Activated CD4-positive, alpha-beta T cell treated with anti-CD3 and anti-CD28 coated beads, Interleukin-2, amount 50 U/mL, for 48 hours (primary cell): ENCODE measurements at places on chromosomes 1 and 21.

DNA sequence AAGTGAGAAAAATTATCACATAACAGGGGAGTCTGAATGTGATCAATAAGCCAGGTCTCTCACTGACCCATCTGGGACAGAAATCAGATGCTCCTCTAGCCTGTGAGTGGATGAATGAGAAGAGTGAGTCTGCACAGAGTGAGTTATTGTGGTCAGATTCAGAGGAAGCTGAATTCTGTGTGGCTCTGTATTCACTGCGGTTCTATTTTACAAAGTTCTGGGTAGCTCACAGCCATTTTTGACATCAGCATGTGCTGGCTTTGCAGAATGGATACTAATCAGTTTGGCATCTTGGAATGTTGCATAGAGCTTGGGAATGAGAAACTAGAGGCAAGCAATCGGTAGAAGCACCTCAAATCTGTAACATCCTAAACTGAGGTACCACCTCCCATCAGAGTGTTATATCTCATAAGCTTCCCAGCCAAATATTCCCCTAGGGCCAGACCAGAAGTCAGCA is 3.8 kb downstream of the COLGALT2 start:
- DNase-seq = no peak

DNA sequence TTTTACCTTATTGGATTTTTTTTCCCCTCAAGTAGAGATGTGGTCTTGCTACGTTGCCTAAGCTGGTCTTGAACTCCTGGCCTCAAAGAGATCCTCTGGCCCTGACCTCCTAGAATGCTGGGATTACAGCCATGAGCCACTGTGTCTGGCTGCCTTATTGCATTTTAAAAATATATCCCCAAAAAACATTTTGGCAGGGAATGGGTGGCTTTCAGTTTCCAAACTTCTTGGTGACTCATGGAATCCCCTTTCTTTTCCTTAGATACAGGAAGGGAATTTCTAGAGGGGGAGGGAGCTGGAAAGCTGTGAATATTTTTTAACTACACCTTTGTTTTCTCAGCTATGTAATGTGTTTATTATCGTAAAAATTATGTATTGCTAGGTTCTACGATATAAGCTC is 73.3 kb downstream of the SNRPE start:
- DNase-seq = no peak

- no peak for DNase-seq
Observed at GRCh38 chr1:220451532-220451931, 76.4 kb upstream of the MARK1 start.

- DNase-seq = no peak
Observed at GRCh38 chr1:236907205-236907604, 97.0 kb downstream of the MT1HL1 start.

- DNase-seq = no peak
Observed at GRCh38 chr1:40692429-40692895, 958 bp downstream of the NFYC start.

DNA sequence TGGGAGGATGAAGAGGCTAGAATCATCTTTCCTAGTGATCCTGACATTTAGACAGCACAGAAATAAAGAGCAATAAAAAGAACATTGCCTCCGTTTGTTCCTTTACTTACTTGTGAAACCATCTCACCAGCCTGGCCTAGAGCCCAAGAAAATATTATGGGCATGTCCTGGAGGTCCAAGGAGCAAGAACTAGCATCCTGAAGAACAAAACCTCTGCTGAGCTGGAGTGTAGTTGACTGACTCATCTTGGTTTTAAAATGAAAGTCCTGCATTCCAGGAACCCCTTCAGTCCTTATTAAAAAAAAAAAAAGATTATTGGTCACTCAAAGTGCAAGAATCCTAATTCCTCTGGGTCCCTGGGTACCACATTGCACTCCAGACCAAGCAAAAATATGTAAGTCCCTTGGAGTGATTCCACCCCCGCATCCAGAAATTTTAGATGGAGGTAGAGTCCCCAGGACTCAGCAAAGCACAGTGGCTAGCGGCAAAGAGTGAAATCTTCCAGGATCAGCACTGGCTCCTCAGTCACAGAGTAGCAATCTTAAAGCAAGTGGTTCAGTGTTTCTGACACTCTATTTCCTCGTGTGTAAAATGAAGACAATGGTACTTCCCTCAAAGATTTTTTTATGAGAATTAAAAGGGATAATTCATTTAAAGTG is 7.0 kb downstream of the SMCP start:
- DNase-seq = no peak

DNA sequence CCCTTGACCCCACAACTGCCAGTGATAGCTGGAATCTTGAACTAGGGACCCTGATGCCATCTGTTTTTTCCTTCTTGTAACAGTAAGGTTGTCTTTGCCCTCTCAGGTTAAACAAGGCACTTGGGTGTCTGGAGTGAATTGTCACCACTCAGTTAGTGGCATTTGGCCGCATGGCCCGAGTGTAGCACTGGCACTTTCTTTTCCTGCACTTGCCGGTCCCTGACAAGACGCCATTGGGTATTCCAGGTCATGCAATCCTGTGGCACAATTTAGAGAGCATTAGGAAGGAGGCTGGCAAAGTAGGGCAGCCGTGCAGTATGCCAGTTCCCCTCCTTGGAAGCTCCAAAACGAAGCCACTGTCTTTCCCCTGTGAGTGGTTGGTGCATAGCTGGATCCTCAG is 70.8 kb downstream of the MRPS6 start:
- no peak for DNase-seq

GRCh38 chr1:5343256-5344020 is 648.8 kb downstream of the NPHP4 start:
- DNase-seq = no peak

- DNase-seq = no peak
Observed at GRCh38 chr21:38802050-38803026, 3.4 kb upstream of the ETS2 start.

DNA sequence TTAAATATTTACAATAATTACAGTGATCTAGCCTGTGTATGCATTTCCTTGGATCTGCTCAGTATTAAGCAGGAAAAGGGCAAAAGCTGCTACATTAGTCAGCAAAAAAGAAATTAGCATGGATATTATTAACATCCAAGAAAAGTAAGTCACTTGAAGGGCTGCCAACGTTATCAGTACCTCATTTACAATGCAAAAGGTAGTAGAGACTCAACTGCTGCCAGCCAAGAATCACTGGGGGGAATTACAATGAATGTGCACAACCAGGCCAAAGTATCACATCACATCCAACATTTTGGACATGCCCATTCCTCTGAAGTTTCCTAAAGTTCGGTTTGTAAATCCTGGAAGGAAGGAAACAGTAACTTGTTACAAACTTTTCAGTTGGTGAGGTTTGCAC is 1.9 kb downstream of the CNN3 start:
- no peak for DNase-seq

DNA sequence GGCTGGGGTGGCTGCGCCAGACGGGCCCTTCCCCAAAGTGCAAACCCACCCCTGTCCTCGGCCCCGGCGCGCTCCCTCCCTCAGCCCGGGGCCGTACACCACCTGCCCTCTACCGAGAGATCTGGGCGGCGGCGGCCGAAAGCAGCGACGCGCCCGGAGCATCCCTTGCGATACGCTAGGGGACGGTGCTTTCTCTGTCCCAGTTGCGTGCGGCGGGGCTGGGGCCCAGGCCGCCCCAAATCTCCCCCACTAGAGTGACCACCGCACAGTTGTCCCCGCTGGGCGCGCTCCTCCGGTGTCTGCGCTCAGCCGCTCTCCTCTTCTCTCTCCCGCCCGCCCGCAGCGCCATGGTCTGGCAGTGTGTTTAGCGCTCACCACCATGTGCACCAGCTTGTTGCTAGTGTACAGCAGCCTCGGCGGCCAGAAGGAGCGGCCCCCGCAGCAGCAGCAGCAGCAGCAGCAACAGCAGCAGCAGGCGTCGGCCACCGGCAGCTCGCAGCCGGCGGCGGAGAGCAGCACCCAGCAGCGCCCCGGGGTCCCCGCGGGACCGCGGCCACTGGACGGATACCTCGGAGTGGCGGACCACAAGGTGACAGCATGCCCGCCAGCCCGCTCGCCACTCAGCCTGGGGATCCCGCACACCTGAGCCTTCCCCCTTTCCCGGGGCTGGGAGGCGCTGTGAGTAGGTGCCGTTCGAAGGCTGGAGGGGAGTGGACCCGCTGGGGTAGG is 1.0 kb downstream of the ST6GALNAC5 start:
- DNase-seq = peak; percentile 26

DNA sequence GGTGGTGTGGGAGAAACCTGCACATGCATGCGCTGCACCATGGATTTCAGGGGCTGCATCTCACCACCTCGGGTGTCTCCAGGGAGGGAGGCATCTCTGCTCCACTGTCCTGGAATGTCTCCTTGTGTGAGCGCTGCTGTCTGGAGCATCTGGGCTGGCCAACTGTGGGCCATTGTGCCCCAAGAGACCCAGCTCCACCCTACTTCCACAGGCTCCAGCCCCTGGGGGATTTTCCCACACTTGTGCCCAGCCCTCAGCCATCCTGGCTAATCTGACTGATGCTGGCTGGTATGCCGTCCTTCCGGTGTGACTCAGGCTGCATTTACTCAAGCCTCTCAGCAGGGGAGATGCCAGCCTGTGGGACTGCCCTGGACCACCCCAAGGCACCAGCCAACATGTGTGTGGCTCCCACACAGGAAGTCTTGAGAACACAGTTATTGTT is 62.0 kb downstream of the TRIM11 start:
- DNase-seq = no peak

DNA sequence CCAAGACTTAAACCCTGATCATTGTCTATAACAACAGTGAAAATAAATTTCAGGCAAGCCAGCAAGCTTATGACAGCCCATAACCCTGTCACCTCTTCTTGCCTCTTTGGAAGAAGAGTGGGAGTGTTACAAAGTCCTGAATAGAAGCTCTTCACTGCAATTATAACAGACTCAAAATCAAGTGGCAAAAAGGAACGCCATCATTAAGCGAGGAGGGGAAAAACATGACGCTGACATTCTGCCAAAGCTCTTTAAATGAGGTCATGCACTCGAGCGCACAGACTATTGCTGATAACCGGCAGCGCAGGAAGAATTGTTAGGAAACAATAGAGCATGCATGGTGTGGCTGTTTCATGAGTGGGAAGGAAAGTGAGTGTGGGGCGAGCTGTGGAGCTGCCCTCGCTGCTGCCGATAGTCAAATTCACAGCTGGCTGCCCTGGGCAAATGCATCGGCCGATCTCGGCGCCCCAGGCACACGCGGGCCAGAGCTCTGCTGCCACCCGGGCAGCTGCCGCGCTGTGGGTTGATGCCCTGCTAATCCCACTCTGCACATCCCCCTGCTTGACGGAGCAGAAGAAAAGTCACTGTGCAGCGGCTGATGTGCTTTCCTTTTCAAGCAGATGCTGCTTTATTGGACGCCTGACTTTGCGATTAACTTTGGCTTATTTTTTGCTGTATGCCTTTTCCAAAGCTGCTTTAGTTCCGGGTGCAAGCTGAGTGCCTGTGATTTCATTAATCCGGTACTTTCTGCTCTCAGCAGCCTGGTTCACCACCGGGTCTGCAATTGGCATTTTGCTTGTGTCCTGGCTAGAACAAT is 102.4 kb upstream of the ST6GALNAC5 start:
- no peak for DNase-seq

GRCh38 chr1:226569879-226570547 is 21.4 kb downstream of the STUM start:
- peak; percentile 20 for DNase-seq

GRCh38 chr1:27203946-27204345 is 30.5 kb upstream of the WDTC1 start:
- no peak for DNase-seq

DNA sequence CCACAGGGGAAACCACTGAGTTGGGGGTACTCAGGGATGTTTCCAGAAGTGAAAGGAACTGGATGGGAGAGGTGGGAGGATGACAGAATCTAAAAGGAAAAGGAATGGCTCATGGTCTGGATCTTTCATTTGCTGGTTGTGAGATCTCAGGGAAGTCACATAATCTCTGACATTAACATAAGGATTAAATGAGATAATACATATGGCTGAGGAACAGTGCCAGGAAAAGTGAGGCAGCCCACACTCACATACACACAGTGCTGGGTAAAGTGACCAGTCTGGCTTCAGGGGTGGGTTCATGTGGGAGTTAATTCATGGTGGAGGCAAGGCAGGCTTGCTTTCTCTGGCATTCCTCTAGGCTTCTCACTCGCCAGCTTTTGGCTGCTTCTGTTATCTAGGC is 3.9 kb upstream of the PTCH2 start:
- DNase-seq = no peak

DNA sequence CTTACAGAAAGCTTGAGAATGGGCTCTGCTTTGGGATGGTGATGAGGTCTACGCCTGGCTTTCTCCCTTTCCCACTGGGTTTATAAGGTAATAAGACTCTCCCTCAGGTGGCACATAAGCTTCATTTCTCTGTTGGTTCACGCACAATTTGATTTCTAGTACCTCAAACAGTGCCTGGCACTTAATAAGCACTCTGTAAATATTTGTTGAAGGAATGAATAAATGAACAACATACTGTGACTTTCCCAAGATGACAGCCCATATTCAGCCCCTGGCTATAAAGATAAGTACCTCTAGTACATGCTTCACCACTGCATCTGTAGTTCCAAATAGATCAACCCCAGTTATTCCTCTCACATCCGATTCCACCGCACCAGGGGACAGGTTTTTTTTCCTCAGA is 17.8 kb downstream of the COPA start:
- DNase-seq = no peak

DNA sequence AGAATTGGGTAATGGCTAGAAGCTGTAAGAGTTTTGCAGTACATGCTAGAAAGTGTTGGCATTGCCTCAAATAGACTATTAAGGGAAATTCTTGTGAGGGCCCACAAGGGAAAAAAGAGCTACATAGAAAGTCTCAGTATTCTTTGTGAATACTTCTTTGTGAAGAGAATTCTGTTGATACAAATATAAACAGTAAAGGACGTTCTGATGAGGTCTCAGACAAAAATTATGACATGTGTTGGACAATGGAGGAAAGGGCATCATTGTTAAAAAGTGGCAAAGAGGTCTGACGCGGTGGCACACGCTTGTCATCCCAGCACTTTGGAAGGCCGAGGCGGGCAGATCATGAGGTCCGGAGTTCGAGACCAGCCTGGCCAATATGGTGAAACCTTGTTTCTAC is 458.9 kb downstream of the NCAM2 start:
- DNase-seq = no peak

DNA sequence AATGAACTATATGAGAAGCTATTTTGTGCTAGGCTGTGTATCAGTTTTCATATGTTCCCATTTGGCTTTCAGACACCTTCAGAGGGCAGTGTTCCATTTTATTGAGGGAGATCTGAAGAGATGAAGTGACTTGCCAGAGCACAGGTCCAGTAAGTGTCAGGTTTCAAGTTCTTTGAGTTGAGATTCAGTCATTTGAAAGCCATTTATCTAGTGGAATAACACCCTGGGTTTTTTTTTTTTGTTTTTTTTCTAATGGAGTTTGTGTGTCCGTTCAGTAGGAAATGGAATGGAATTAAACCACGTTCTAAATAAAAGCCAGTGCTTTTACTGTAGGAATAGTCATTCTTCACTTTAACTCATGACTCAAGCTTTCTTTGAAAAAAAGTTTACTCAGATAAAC is 652.9 kb upstream of the USP24 start:
- no peak for DNase-seq

- DNase-seq = no peak
Observed at GRCh38 chr21:26653430-26653829, 80.3 kb upstream of the CYYR1 start.
